ENCODE measurements at places on chromosomes 12 and 14. TPM values are rescaled to one million over a fixed set of nuclear protein-coding genes. Genes with fewer than 3 reads are reported as not detected.

Gene TOMM20L
- not detected for polyA plus RNA-seq

Gene ZFHX2
- not detected for polyA plus RNA-seq

Gene KANSL2
- 50.8 TPM for polyA plus RNA-seq

Gene SLC10A1
- 0.14 TPM for polyA plus RNA-seq

Gene VRTN
- polyA plus RNA-seq: not detected

Gene SYNDIG1L
- not detected for polyA plus RNA-seq

Gene HEATR5A
- polyA plus RNA-seq: 5.6 TPM

Gene P2RX2
- polyA plus RNA-seq: not detected

Gene ACSS3
- polyA plus RNA-seq: not detected

Gene TBC1D30
- polyA plus RNA-seq: 0.13 TPM

Gene CCDC197
- not detected for polyA plus RNA-seq

Gene KRT80
- not detected for polyA plus RNA-seq

Gene PPP4R4
- polyA plus RNA-seq: 0.19 TPM

Gene MUCL1
- not detected for polyA plus RNA-seq

Gene KRT6A
- not detected for polyA plus RNA-seq

Gene WNT1
- polyA plus RNA-seq: not detected

Gene ABCD2
- 10.7 TPM for polyA plus RNA-seq

Gene SERPINA1
- polyA plus RNA-seq: 0.59 TPM

Gene NXPH4
- polyA plus RNA-seq: not detected

Gene KCNMB4
- polyA plus RNA-seq: 1.1 TPM

Gene NKX2-1
- polyA plus RNA-seq: not detected

Gene NGB
- polyA plus RNA-seq: not detected

Gene EPS8
- polyA plus RNA-seq: 2.5 TPM

Gene ADSS1
- 1.1 TPM for polyA plus RNA-seq

Gene FIGNL2
- 0.07 TPM for polyA plus RNA-seq

Gene C12orf50
- not detected for polyA plus RNA-seq

Gene C1S
- polyA plus RNA-seq: not detected

Gene GPR65
- polyA plus RNA-seq: 10.9 TPM

Gene GNPNAT1
- polyA plus RNA-seq: 17.2 TPM

Gene SYNE3
- 6.8 TPM for polyA plus RNA-seq

Gene GPHN
- polyA plus RNA-seq: 6.0 TPM

Gene HOMEZ
- polyA plus RNA-seq: 8.6 TPM

Gene MEG3
- not detected for polyA plus RNA-seq

Gene SALL2
- polyA plus RNA-seq: 5.9 TPM

Gene BHLHE41
- polyA plus RNA-seq: not detected

Gene PTCSC3
- not detected for polyA plus RNA-seq

Gene SLCO1A2
- polyA plus RNA-seq: not detected

Data from naive thymus-derived CD4-positive, alpha-beta T cell (primary cell).